ENCODE measurements at places on chromosomes 4 and X.

DNA sequence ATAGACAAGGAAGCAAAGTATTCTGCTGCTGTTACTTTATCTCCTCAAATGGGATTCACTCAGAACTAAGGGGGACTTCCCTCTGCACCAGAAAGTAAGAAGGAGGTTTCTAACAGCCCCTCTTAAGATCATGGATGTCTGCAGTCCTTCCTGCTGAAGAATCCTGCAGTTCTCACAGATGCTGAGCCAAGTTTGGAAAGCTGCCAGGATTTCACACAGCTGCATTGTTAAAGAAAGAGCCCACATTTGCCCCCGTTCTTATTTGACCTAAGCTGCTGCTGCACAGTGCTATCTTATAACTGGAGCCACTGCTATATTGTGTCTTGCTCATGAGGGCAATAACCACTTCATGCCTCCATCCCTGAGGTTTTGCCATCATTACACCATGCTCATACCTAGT lies 81.1 kb downstream of the FAAH2 start:
- no peak for DNase-seq

DNA sequence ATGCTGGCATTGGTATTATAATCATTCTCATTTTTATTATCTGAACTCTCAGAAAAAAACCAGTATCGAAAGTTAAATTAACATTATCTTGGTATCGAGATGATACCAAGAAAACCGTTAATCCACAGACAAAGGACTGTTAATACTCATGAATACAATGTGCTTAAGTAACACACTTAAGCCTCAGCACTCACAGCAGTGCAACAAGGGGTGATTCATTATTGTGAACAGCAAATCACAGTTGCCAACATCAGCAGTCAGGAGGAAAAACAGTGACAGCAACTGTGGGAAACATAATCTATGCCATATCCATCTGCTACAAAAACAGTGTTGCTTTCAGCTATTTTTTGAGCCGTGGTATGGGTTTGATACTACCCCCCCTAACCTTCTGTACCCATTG lies 210.9 kb upstream of the ATOH1 start:
- DNase-seq, result no peak

GRCh38 chr4:1600811-1601532 lies 83.1 kb downstream of the FAM53A start:
- no peak for DNase-seq

- DNase-seq, result peak; percentile 16
Measured at GRCh38 chrX:44765556-44765955, 78.3 kb upstream of the DUSP21 start.

- no peak for DNase-seq
Measured at GRCh38 chr4:10021653-10022023, 341 bp upstream of the SLC2A9 start.

- DNase-seq, result peak; percentile 16
Measured at GRCh38 chr4:159341522-159341921, 238.6 kb downstream of the RAPGEF2 start.

GRCh38 chr4:123588631-123589241 lies 192.1 kb downstream of the SPRY1 start:
- DNase-seq, result no peak

DNA sequence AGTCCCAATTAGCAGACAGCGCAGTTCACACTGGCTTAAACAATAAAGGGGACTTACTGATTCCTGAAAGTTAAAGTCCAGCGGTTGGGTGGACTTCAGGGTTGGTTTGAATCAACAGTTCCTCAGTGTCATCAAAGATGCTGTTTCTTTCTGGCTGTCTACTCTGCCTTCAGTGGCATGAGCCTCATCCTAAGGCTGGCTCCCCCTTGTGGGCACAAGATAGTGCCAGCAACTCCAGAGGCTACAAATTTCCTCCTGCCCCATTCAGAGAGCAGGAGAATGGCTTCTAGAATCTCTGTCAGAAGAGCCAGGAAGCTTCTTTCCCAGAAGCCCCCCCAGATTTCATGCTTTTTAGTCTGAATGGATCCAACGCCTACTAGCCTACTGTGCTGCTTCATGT lies 82.4 kb upstream of the MTM1 start:
- DNase-seq, result peak; percentile 41

- DNase-seq, result peak; percentile 60
Measured at GRCh38 chrX:31508338-31508737, 436.5 kb upstream of the FTHL17 start.

DNA sequence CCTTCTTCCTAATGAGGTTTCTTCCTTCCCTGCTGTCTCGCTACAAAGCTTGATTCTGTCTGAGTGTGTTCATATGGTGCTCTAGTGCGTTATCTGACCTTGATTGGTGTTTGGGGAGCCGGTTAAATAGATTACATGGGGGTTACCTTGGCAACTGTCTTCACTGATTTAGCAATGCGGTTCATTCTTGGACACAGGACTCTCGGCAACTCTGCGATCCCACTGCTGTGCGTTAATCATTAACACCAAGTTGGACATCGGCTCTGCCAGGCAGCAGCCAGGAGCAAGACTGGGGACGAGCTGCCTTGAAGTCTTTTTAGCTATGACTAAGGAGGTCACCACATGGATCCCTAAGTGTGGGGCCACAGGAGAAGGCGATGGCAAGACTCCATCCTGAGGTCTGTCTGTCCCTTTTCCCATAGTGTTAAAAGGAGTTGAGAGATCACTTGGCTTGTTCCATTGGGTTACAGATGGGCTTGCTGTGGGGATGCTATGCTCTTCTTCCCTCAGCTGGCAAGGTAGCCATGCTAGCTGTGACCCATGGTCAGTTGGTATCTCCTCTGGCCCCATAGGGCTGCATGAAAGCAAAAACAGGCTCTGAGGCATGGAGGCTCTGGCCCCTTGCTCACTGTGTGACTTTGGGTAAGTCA lies 93.4 kb upstream of the MAMLD1 start:
- no peak for DNase-seq

DNA sequence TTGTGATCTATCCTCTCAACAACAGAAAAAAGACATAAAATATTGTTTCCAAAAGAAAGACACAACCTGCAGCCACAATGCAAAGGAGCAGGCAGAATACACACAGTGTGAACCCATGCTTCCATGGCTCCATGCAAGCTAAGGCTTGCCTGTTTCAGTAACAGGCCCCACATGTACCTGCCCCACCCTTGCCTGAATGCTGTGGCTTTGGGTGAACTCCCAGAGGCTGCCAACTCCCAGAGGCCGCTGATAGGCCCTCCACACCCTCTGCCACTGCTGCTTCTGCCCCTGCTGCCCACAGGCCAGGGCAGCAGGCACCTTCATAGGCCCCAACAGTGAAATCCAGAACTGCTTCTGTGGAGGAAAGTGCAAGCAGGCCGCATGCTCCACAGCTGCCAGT lies 313.9 kb downstream of the CHIC1 start:
- no peak for DNase-seq

- peak; percentile 50 for DNase-seq
Measured at GRCh38 chr4:176150356-176150682, 45.1 kb downstream of the SPATA4 start.

- peak; percentile 33 for DNase-seq
Measured at GRCh38 chr4:7539659-7540058, 104.9 kb upstream of the PSAPL1 start.

- DNase-seq, result no peak
Measured at GRCh38 chr4:150256841-150257730, 178.8 kb downstream of the DCLK2 start.

DNA sequence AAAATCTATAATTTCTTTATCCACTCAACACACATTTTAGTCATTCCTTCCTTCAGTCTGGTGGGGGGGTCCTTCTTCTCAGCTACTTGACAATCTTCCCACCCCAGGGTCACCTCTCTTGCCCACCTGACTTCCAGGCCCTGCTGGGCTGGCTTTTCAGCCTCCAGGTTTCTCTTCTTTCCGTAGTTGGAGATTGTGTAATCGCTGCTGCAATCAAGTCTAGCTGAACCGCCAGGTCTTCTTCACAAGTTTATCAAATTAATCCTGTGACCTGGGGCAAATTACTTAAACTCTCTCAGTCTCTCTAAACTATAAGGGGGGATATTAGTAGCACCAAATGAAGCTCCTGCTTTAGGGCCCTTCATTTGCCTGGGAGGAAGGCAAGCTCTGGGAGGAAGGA lies 102.9 kb upstream of the TNIP3 start:
- DNase-seq, result no peak

GRCh38 chr4:10022346-10023049 lies 1.2 kb upstream of the SLC2A9 start:
- DNase-seq, result no peak

- no peak for DNase-seq
Measured at GRCh38 chr4:41714364-41715000, 34.0 kb downstream of the PHOX2B start.

- DNase-seq, result no peak
Measured at GRCh38 chr4:165724786-165725185, 148.3 kb upstream of the TLL1 start.
